A549 (cell line): ENCODE measurements at places on chromosomes 1 and 21. TPM values are rescaled to one million over a fixed set of nuclear protein-coding genes. Genes with fewer than 3 reads are reported as not detected.

LRRC71 gene
- polyA plus RNA-seq: 0.10 to 0.33 TPM (median 0.14 TPM) in 3 replicates

FAM3B gene
- not detected in 3 replicates for polyA plus RNA-seq

FABP3 gene
- polyA plus RNA-seq: not detected in 3 replicates

ADORA1 gene
- polyA plus RNA-seq: 0.94 to 2.4 TPM (median 1.8 TPM) in 3 replicates

DNA sequence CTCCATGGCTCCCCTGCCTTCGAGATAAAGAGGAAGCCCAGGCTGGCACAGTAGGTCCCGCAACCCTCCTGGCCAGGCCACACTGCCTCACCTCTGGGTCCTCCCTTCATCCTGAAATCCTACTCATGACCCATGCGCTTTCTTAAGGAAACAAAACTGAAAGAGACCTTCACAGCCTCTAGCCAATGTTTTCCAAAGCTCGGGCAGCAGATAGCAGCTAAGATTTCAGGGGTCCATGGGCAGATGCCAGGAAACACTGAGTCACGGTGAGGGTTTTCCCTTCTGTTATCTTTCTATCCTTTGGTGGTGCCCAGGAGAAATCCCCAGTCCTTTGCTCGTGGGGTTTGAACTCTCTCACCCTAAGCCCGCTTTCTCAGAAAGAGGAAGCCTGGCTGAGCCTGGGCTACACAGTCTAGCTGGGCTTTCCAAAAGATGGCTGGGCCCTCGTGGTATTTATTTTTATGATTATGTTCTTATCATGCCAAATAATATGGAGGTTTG is 26.6 kb downstream of the TTC39A start:
- no peak for DNase-seq
